Aorta (tissue), 5 donors: ENCODE measurements at places on chromosomes 5 and 9. TPM values are rescaled to one million over a fixed set of nuclear protein-coding genes. Genes with fewer than 3 reads are reported as not detected.
A peak's percentile ranks its signal among the peaks of the same experiment; 100 is the strongest.

The SLC36A2 gene
- total RNA-seq: not detected

The FST gene
- 16.8 TPM for total RNA-seq

- DNase-seq: no peak
Observed at GRCh38 chr5:322281-322941, 897 bp downstream of the AHRR start.

DNA sequence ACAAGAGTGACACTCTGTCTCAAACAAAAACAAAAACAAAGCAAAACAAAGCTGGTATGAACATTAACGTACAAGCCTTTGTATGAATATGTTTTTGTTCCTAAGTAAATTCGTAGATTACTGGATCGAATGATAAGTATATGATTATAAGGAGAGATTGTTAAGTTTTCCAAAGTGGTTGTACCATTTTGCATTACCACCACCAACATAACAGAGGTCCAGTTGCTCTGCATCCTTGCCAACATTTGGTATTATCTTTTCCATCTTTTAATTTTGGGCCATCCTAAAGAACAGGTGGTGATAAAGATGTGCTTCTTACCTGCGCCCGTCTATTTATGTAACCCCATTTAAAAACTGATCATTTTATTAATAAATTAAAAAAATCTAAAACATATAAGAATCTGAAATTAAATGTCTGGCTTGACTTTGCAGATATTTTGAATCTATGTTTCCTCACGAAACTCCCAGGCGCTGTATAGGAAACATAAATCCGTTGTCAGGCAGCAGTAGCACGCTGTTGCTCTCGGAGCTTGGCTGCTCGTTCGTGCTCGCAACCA is 593 bp upstream of the NAA35 start:
- DNase-seq: no peak

The BSPRY gene
- total RNA-seq: 0.48 TPM

DNA sequence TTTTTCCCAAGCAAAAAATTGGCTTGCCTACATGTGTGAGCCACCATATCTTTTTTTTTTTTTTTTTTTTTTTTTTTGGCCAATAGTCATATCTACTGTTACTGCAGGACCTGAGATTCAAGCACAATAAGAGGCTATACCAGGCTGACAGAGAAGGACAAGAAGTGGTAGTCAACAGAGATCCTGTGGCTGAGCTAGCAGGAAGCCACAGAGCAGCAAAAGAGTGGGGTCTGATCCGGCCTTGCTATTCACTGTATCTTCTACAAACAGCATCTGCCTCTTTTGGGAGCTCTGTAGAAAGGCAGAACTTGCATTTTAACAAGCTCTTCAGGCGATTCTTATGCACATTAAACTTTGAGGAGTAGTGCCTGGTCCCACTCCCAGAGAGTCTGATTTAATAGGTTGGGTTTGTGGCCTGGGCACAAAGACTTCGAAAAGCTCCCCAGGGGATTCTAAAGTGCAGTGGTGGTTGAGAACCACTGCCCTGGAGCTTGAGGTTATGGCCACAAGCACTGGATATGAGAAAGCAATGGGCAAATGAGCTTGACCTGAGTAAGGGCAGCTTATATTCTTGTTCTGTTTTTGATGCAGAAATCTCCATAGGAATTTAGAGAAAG is 162.8 kb downstream of the PIK3R1 start:
- no peak for DNase-seq

- DNase-seq: no peak
Observed at GRCh38 chr9:101333926-101334702, 50.7 kb downstream of the BAAT start.

- DNase-seq: no peak
Observed at GRCh38 chr5:2239201-2239910, 356.6 kb upstream of the IRX4 start.

DNA sequence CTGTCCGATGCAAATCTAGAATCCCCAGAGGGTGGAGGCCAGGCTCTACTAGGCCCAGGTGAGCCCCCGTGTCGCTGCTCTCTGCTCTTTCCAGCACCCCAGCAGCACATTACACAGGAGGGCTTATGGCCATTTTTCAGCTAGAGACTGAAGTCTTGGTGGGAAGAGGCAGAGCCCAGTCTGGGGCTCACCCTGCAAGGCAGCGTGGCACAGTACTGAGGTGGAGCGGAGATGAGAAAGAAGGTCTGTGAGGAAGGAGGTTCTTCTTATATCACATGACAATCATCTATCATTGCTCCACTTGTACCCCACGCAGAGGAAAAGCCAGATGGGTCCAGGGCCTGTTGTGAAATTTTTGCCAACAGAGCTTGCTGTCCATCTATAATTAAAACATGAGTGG is 10.0 kb upstream of the KIF12 start:
- DNase-seq: no peak

- no peak for DNase-seq
Observed at GRCh38 chr9:21668516-21668915, 133.9 kb upstream of the MTAP start.

The SLC44A1 gene
- 37.3 TPM for total RNA-seq

GRCh38 chr9:134948149-134948548 is 30.4 kb upstream of the FCN1 start:
- peak; percentile 63 for DNase-seq

DNA sequence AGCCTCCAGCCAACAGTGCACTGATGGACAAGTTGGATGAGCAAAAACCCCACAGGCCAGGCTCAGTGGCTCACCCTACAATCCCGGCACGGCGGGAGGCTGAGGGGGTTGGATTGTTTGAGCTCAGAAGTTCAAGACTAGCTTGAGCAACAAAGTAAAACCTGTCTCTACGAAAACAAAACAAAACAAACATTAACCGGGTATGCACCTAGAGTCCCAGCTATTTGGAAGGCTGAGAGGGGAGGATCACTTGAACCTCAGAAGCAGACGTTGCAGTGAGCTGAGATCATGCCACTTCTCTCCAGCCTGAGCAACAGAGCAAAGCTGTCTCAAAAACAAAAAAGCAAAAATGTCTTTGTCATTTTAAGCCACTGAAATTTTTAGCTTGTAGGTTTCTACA is 55.1 kb upstream of the DMRT1 start:
- no peak for DNase-seq

DNA sequence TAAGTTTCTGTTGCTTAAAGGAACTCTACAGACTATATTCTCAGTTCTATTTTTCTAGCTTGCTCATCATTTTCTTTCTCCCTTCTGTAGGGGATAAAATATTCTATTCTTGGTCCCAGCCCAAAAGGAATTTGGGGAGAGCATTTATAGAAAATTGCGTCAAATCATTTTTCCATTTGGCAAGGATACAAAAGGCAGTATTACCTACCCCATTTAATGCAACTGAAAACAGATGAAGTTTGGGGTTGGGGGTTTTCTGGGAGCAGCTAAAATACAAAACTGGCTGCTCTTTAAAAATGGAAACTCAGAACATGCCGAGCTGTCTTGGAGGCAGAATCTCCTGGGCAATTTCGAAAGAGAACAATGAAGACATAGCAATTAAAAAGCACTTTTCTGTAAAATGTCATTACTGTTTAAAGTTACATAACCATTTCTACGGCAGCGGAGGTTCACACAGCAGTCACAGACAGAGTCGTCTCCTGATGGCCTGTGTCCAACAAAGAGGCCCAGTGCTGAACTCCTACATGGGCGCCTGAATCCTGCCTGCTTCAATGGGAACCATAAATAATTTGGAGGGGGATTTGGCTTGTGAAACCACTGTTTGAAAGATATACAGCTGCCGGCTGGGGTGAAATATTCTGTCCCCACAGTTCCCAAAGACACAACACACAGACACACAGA is 152.4 kb downstream of the BRINP1 start:
- DNase-seq: peak; percentile 55

DNA sequence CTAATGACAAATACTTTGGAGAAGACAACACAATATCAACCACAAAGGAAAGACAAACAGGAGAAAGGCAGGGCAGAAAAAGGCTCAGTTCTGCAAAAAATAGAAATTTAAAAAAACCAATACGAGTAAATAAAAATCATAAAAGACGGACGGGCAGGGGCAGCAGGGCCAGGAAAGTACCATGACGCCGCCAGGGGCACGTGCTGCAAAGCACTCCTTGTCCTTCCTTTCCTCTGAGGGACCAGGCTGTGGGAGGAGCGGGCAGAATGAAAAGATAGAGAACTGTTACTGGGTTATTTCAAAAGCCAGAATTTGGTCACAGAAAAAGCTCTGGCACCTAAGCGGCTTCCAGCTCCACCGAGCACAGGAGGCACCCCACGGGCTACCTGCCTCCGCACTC is 53.9 kb downstream of the HABP4 start:
- no peak for DNase-seq

DNA sequence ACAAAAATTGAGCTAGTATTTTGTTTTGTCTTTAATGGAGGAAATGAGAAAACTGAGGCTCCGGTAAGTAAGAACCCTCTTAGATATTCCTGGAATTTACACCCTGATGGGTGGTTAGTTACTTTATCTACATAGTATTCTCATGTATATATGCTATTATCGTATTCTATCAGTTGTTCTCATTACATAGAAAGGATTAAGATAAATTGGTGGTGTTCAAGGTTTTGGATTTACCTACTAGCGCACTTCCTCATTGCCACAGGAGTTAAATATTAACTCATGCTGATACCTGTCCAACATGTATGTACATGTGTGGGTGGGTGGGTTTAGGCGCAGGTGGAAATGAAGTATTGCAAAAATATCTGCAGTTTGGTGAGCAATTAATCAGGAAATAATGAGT is 61.1 kb upstream of the IFNE start:
- no peak for DNase-seq

The PPIC gene
- total RNA-seq: 71.1 TPM

The ST6GALNAC6 gene
- total RNA-seq: 125 TPM

The PTGR1 gene
- 43.1 TPM for total RNA-seq
